C1 segment of cervical spinal cord (tissue), 14 donors: ENCODE measurements at places on chromosomes 13 and 19.

DNA sequence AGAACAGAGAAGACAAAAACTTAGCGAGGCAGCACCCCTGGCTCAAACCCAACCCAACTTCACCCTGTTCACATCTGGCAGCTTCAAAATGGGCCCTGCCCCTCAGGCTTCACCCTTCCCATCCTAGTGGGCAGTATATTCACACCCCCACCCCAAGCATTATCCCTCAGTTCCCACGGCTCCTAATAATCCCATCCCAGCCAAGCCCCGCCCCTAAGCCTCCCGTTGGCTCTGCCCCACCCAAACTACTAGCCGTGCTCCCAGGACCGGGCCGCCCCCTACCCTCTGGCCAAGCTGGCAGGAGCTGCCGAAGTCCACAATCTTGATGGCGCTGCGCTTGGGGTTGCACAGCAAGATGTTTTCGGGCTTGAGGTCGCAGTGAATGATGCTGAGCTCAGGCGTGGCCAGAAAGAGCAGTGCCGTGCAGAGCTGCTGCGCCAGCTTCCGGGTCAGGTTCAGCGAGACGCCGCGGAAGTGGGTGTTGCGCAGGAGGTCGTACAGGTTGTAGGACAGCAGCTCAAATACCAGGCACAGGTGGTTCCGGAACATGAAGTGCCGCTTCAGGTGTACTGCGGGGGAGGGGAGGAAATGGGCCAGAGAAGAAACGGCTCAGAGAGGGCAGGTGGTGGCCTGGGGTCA, 5.8 kb downstream of the DYRK1B start:
- DNase-seq, result no peak

- no peak for DNase-seq
Measured at GRCh38 chr13:109734002-109734785, 52.2 kb downstream of the IRS2 start.

GRCh38 chr13:93345770-93346169, 119.2 kb downstream of the GPC6 start:
- no peak for DNase-seq

GRCh38 chr19:1062387-1063029, 4.5 kb upstream of the ARHGAP45 start:
- DNase-seq, result no peak

DNA sequence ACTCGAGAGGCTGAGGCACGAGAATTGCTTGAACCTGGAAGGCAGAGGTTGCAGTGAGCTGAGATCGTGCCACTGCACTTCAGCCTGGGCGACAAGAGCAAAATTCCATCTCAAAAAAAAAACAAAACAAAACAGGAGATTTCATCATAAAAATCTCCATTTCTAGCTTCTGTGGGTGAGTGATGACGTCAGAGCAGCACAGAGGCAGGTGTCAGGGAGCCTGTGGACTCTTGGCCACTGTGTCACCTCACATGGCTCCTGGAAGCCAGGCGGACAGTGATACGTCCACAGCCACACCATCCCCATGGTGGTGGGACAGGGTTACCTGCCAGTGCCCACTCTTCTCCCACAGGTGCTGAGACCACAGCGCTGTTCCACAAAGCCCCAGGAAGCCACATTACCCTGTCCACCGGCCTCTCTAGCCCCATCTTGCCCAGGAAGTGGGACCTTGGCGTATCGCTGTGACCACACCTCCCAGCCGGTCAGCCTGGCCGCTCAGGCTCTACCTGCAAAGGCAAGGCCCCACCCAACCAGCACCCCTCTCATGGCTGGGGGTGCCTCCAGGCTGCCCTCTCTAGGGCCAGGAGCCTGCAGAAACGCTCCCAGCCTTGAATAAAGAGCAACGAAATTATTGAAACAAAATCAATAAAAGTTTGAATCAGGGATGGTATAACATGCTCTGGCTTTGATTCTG, 2.5 kb upstream of the FXYD3 start:
- DNase-seq, result no peak

DNA sequence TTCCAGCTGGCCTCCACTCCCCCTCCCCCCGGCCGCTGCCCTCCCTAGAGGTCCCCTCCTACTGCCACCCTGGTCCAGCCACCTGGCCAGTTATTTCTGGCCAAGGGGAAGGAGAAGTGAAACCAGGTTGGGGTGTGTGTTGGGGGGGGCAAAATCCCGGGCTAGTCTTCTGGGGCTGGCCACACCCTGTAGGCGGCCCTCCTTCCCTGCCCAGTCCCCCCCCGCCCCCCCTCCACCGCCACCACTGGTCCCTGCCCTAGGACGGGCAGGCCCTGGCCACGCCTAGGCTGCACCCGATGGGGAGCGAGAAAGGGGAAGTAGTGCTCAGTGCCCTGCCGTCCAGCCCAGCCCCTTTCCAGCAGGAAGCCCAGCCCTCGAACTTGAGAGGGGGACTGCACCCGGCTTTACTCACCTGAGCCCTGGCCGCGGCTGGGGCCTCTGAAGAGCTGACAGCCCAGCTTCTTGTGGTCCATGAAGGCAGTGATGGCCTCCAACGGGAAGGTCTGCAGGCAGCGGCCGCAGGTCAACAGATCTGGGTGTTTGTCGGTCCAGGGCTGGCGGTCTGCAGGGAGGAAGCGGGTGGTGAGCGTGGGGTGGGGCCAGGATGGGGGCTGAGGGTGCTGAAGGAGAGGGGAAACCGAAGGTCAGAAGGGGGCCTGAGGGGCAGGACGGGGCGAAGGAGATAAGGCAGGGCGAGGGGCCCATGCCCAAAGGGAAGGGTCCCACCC, 813 bp downstream of the ZNF296 start:
- no peak for DNase-seq

DNA sequence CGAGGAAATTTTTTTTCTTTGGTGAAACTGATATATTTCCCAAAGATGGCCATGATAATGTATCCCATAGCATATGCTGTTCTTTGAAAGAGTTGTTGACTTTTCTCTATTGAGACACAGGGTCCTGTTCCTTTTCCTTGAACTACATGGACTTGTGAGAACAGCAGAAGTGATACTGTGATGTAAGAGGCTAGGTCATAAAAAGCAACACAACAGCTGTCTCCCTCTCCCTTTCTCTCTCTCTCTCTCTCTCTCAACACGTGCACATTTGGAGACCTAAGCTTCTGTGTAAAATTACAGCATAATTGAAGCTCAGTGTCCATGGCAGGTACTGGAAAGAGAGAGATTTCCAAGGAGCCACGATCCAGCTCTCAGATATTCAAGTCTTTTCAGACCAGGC, 1712.4 kb downstream of the EFNB2 start:
- DNase-seq, result no peak

DNA sequence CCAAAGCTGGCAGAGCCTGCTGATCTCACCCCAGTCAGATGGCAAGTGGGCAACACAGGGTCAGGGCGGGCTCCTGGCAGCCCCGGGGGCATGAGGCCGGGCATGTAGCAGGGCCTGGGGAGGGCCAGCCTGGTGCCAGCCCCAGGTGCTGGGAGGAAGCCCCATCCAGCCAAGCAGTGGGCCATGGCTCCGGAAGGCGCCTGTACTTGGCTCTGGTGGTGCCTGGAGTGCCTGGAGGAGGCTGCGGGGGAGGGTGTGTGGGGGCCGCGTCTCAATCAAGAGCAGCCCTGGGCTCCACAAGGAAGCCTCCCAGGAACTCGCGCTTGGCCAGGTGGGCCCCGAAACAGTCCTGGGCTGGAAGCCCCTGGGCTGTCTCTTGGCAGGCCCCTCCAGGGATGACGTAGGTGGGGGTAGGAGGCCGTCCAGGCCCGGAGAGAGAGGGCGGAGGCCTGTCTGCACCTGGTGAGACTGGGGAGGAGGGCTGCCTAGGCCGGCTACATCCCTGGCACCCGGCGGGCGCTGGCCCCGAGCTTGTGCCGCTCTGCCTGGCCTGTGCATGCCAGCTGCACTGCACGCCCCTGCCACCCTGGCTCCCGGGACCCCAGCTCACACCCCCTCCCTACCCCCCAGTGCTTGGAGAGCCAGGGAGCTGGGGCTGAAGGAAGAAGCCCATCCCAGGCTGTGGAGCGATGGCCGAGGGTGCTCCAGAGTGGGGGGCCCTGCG, 45.9 kb downstream of the COMP start:
- no peak for DNase-seq
